Activated effector memory CD4-positive, alpha-beta T cell treated with anti-CD3 and anti-CD28 coated beads, Interleukin-2, amount 50 U/mL, for 16 hours (primary cell): ENCODE measurements at places on chromosomes 6 and 20.

DNA sequence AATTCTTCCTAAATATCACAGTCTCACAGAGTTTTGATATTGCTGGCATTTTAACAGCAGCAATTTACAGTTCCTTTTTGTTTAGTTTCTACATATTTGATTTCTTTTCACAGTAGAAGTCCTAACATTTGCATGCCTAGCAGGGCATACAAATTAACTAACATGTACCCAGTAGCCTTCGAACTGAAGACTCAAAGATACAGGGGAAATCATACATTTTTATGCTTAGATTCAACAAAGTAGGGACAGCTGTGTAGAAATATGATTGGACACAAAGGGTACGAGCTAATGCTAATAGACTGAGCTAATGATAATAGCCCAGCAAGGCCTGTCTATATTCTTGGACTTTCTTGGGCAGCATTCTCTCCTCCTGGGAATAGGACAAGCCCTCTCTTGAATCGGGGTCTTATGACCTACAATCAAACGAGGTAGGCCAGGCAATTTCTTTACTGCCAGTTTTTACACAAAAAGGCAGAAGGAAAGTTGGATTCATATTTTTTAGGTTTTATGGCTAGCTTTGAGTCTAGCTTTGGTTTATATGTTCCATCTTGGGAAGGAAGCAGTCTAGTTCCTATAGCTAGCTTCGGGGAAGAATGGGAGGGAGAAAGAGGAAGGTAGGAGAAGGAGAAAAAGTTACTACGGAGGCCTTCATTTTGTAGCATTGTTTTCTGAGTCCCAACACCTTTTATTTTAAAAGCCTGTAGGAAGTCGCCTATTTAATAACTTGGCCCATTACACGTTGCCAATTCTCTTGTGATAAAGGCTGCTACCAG is 115.8 kb downstream of the HFE start:
- DNase-seq, result no peak

DNA sequence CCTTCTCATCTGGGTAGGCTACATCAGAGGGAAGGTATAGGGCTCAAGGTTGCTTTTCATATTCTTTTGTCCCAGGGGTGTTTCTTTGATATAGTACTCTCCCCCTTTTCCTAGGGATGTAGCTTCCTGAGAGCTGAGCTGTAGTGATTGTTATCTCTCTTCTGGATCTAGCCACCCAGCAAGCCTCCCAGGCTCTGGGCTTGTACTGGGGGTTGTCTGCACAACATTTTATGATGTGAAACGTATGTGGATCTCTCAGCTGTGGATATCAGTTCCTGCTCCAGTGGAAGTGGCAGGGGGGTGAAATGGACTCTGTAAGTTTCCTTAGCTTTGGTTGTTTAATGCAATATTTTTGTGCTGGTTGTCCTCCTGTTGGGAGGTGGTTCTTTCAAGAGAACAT is 437.3 kb upstream of the SYNCRIP start:
- DNase-seq, result no peak

DNA sequence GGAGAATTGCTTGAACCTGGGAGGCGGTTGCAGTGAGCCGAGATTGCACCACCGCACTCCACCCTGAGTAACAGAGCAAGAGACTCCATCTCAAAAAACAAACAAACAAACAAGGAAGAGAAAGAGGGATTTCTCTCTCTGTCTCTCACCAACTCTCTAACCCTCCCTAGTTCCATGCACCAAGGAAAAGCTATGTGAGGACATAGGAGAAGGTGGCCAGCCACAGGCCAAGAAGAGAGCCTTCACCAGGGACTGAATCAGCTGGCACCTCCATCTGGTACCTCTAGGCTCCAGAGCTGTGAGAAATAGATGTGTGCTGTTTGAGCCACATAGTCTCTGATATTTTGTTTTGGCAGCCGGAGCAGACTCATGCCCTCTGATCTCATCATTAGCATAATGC is 9.0 kb upstream of the FAM110A start:
- no peak for DNase-seq

DNA sequence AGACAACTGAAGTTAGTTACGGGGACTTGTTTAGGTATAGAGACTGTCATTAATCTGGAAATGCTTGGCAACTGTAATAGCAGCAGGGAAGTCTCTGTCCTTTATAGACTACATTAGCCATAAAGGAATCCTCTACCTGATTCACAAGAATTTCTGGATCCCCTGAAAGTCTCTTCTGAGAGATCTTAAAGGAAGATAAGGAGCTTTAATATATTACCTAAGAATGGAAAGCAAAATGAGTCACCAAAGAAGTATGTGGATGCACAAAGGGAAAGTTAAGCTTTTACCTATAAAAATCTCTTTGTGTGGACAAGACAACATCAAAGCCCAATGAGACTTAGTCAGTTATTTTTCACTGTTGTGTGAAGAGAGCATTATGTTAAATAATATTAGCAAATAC is 92.2 kb upstream of the RSPO3 start:
- DNase-seq, result no peak

- no peak for DNase-seq
Observed at GRCh38 chr6:135608031-135608430, 110.5 kb upstream of the AHI1 start.

- DNase-seq, result peak; percentile 70
Observed at GRCh38 chr6:7087491-7087979, 20.2 kb upstream of the RREB1 start.
